ENCODE measurements at places on chromosomes 13 and 19. TPM values are rescaled to one million over a fixed set of nuclear protein-coding genes. Genes with fewer than 3 reads are reported as not detected.

- DNase-seq, result no peak
Measured at GRCh38 chr13:79481685-79482052, 714 bp downstream of the NDFIP2 start.

GRCh38 chr19:47058621-47059022 lies 10.2 kb upstream of the TMEM160 start:
- no peak for DNase-seq

DNA sequence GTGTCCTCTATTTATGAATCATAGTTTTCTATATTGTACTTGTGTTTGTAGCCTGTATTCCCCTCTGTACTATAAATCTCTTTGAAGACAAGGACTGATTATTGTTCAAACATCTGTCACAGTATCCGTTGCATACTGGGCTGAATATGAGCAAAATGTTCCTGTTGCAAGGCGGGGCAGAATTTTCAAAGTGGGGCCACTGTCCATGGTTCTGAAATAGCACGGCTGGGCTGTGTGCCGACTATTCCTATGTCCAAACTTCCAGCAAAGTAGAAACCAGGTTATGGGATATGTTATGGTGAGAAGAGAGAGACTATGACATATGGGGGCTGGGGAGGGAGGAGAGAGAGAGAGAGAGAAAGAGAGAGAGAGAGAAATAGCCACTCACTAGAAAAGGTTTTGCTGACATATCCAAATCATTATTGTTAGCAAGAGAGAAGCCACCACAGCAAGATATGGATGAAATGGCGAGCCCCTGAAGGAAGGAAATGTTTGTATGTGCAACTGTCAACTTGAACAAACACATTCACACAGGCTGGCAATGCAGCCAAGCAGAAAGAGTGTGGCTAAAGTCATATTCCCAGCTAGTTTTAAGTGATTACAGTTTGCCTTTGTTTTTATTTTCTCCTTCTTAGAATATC lies 107.0 kb upstream of the GPR12 start:
- no peak for DNase-seq

DNA sequence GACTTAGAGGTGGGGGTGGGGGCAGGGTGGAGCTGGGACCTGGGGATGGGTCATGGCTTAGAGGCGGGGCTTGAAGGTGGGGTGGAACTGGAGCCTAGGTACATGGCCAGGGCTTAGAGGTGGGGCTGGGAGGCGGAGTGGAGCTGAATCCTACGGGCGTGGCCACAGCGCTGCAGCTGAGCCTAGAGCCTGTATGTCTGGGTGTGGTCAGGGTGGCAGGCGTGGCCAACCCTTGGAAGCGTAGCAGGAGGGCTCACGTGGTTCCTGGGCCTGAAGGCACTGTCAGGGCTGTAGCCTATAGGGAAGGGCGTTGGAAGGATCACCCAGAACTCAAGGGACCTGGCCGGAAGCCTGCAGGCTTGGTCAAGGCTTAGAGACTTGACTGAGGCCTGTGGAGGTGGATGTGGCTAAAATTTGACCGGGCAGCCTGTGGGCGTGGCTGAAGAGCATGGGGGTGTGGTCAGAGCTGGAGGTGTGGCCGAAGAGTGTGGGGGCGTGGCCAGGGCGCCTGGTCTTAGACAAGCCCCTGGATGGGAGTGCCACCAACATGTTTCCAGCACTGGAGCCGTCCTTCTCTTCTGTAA lies 24.3 kb downstream of the COLGALT1 start:
- peak; percentile 88 for DNase-seq

- no peak for DNase-seq
Measured at GRCh38 chr19:9498183-9498902, at the start of gene ZNF560. Gene ZNF560, minus strand, starts transcription at chr19:9498616. Its CDS starts 23,303 bp downstream, at chr19:9475313.

- DNase-seq, result no peak
Measured at GRCh38 chr19:41610789-41611188, 16.1 kb downstream of the CEACAM4 start.

- peak; percentile 85 for DNase-seq
Measured at GRCh38 chr19:3135961-3136683, at the start of gene GNA15. Gene GNA15, plus strand, starts transcription at chr19:3136033. Its CDS starts 418 bp downstream, at chr19:3136451.

DNA sequence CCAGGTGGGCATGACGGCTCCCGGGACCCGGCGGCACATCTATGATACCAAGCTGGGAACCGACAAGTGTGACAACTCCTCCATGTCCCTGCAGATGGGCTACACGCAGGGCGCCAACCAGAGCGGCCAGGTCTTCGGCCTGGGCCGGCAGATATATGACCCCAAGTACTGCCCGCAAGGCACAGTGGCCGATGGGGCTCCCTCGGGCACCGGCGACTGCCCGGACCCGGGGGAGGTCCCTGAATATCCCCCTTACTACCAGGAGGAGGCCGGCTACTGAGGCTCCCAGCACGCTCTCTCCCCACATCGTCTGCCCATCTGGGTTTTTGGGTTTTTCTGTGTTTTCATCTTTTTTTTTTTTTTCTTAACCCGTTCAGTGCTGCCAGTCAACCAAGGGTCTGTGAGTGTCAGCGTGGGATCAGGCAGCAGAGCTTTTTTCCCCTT lies 2.3 kb upstream of the ABCA7 start:
- no peak for DNase-seq

GRCh38 chr13:65789815-65790214 lies 1440.3 kb downstream of the PCDH9 start:
- no peak for DNase-seq

GRCh38 chr19:32188921-32189320 lies 156.5 kb upstream of the ZNF507 start:
- no peak for DNase-seq

GRCh38 chr19:1751367-1752008 lies 1.8 kb upstream of the ONECUT3 start:
- DNase-seq, result no peak

DNA sequence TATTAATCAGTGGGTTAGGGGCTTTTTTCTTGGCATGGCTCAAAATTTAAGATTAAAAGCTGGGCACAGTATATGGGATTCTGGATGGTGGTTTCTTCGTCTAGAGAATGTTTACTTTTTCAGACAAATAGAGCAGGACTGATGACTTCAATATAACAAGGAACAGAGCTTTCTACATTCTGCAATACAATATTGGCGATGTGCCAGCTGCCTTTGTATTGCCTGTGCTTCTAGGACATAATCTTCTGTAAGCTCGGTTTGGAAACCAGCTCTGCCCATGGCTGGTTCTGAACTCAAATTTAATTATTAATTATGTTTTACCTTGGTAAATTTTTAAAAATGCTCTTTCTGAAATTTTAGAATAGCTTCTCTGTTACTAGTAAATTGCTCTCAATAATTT lies 139.1 kb upstream of the TRPC4 start:
- no peak for DNase-seq

DNA sequence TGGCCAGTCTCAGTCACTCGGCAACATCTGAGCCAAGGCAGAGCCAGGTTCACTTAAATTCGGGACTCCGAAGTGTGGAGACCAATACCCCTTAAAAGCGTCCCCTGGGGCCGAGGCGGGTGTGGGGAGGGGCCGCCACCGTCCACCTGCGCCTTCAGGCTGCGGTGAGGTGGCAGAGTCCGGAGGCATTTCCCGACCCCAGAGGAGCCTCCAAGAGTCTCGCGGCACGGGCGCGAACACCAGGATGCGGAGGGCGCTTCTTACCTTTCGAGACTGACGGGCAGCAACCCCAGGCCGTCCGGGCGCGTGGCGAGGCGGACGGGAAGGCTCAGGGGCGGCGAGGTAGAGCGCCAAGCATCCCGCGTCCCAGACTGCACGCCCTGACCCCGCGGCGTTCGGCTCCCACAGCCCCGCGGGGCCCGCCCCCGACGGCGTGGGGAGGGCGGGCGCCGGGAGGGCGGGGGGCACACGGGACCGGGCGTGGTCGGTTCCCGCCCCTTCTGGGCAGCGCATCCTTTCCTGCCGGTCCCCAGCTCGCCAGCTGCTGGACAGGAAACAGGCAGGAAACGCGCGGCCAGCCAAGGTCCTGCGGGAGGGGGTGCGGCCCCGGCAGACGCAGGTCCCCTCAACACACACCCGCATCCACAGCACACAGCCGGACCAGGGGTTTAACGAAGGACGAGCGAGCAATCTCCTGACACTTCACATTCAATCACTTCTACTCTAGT lies at the start of gene THSD1:
Gene THSD1 (minus strand): TSS at position 406 of the 728 bp plus-strand sequence. CDS start 3,572 bp downstream, outside the sequence.
- peak; percentile 58 for DNase-seq

ZNF829 gene
- total RNA-seq, result 1.9 TPM

IQCN gene
- 6.3 TPM for total RNA-seq

PABPC3 gene
- not detected for total RNA-seq

NECTIN2 gene
- total RNA-seq, result 52.2 TPM

ACP5 gene
- total RNA-seq, result 169 TPM

Data from upper lobe of left lung (tissue), 6 donors.